CD8-positive, alpha-beta memory T cell (primary cell): ENCODE measurements at places on chromosomes 2 and 18. TPM values are rescaled to one million over a fixed set of nuclear protein-coding genes. Genes with fewer than 3 reads are reported as not detected.

- H3K4me3 ChIP-seq = no peak overlapping the region
- H3K36me3 ChIP-seq = no peaks in the 10 kb centered on the region
- no peaks in the 10 kb centered on the region for H3K4me1 ChIP-seq
- no peak overlapping the region for H3K27ac ChIP-seq
These were observed 63.1 kb upstream of the HPCAL1 start for GRCh38 chr2:10239561-10239967.

GRCh38 chr2:101696272-101697123 is 1.0 kb upstream of the MAP4K4 start:
- H3K4me3 ChIP-seq = peak overlapping the region; percentile 58
- no peaks in the 10 kb centered on the region for H3K27me3 ChIP-seq
- no peak for DNase-seq
- no peaks in the 10 kb centered on the region for H3K36me3 ChIP-seq

DNA sequence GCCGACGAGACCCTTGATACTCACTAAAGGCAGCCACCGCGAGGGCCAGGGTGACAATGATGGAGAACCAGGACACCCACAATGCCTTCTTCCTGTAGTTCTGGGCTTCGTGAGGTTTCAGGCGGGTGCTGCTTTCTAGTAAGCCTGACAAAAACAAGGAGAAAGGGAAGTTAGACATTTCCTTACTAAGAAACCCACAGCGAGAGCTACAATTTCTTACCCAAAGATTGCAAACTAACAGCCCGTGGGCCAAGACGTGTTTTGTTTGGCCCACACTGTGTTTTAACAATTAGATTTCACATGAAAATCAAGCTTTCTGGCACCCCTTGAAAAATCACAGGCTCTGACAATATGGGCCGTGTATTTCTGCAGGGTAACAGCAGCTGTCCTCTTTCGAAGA is 5.6 kb downstream of the TMEM163 start:
- H3K27ac ChIP-seq = no peak overlapping the region
- peaks cover 17% of the 10 kb centered on the region for H3K27me3 ChIP-seq
- H3K36me3 ChIP-seq = no peaks in the 10 kb centered on the region

GRCh38 chr2:144325086-144325485 is 194.8 kb downstream of the ZEB2 start:
- H3K4me3 ChIP-seq = no peak overlapping the region
- no peaks in the 10 kb centered on the region for H3K27me3 ChIP-seq
- H3K36me3 ChIP-seq = no peaks in the 10 kb centered on the region
- peak; percentile 83 for DNase-seq
- H3K27ac ChIP-seq = peak overlapping the region; percentile 45

DNA sequence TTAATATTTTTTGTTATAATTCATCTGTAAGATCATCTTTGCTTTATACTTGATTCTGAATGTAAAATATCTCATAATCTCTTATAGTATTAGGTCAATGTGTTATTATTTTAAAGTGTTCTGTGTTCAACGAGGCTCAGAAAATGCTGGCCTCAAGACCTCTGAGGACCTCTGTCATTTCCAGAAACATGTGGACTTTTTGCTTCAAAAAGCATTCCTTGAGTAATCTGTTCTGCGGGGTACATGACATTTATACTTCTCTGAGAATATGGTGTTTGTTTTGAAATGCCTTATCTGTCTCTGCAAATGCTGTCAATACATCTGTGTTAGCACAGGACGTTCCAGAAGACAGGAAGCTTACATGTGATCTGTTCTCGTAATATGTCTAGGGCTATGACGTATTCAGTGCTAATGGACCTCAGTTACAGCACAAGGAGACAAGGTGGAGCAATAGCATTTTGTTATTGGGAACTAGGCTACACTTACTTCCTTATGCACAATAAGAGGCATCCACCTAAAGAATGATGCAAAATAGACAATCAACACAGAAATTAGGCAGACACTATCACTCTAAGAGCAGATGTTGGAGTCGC is 37.6 kb upstream of the IL1RL1 start:
- no peaks in the 10 kb centered on the region for H3K36me3 ChIP-seq
- no peaks in the 10 kb centered on the region for H3K27me3 ChIP-seq
- no peak overlapping the region for H3K27ac ChIP-seq

DNA sequence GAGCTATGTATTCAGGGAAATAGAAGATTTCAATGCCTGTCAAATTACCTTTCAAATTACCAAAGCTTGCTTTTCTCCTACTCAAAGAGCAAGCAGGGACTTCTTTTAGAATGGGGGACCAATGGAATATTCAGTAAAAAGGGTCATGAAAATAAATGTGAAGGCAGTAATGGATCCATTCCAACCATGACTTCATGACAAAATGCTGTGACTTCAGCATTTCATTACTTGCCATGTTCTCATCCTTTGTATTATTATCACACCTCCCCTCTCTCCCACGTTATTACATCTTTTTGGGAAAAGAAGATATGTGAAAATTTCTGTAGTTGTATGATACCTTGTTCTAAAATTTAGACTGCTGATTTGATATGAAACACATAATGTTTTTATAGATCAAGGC is 864.0 kb upstream of the FSHR start:
- no peak overlapping the region for H3K4me3 ChIP-seq
- no peaks in the 10 kb centered on the region for H3K27me3 ChIP-seq
- H3K36me3 ChIP-seq = no peaks in the 10 kb centered on the region

DNA sequence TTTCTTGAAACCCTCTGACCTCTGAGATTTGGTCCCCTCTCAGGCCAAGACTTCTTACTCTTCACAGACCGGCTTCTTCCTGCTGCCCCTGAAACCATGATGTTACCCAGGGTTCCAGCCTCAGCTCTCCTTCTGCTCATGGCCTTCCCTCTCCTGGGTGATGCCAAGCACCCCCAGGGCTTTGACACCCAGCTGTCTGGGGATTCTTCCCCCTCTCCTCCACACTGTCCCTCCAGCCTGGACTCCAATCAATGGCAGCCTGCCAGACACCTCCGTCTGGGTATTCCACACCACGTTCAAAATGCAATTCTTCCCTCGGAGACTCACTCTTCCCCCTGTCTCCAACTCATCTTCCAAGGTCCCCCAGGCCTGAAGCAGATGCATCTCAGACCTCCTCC is 25.0 kb downstream of the SPP2 start:
- peaks cover 31% of the 10 kb centered on the region for H3K4me1 ChIP-seq
- H3K27me3 ChIP-seq = no peaks in the 10 kb centered on the region
- H3K4me3 ChIP-seq = no peak overlapping the region
- no peak overlapping the region for H3K27ac ChIP-seq

GRCh38 chr2:96860065-96861029 is 2.5 kb upstream of the ANKRD39 start:
- H3K36me3 ChIP-seq = peaks cover 11% of the 10 kb centered on the region
- no peak for DNase-seq
- no peak overlapping the region for H3K27ac ChIP-seq
- no peak overlapping the region for H3K4me3 ChIP-seq
- H3K27me3 ChIP-seq = no peaks in the 10 kb centered on the region

Gene ACADL
- not detected for polyA plus RNA-seq

Gene SS18
- polyA plus RNA-seq = 41.3 TPM

Gene DSC3
- polyA plus RNA-seq = not detected

Gene IL37
- polyA plus RNA-seq = not detected

Gene ST6GAL2
- not detected for polyA plus RNA-seq

Gene INHBB
- not detected for polyA plus RNA-seq

Gene NFATC1
- polyA plus RNA-seq = 36.7 TPM

Gene FHOD3
- polyA plus RNA-seq = not detected
